ENCODE measurements at places on chromosomes 7 and 10.

GRCh38 chr10:110107887-110108286 lies 99.5 kb upstream of the MXI1 start:
- no peak for DNase-seq

GRCh38 chr10:15374566-15374965 lies 3.5 kb upstream of the FAM171A1 start:
- no peak for DNase-seq

DNA sequence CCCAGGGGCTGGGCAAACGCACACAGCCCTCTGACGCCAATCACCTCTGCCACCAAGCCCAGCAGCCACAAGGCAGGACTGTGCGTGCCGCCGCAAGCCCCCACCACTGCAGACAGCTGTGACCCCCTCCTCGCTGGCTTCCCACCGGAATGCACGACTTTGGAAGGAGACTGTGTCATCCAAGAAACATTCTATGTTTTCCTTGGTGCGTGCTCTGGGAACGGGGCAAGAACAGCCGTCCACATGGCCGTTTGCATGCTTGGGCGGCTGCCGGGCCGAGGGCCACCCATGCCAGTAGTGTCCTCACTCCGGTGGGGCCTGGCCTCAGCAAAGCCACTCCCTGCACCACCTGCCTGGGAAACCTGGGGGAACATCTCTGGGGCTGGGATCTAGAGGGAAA lies 17.6 kb upstream of the ELN start:
- no peak for DNase-seq

- DNase-seq, result no peak
Observed at GRCh38 chr7:105037319-105037718, 23.3 kb downstream of the KMT2E start.

GRCh38 chr7:135359615-135360014 lies 126.0 kb downstream of the STRA8 start:
- DNase-seq, result no peak

DNA sequence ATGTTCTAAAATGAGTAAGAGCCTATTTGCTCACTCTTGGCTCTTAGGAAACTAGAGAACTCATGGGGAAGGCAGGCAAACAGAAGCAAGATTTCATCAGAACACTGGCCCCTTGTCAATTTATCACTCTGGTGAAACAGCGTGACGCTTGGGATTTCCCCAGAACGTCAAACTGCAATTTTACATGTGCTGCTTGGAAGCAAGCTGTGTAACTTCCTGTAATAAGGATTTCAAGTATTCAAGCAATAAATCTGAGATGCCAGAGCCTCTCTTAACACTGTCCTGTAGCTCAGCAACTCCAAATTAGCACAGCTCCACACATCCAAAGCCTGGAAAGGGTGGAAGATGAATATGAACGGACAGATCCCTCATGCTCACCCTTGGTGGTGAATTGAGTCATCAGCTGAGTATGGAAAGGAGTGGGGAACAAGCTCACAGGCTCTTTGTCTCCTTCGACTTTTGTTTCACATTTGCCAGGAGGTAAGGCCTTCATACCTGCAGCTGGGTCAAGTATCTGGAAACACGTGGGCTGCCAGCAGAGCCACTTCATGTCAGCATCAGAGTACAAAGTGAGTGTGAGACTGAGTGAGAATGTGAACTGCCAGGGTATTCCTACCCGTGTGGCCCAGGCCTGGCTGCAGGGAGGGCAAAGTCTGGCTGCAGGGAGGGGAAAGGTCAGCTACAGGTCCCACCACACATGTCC lies 140.4 kb upstream of the NAMPT start:
- DNase-seq, result peak; percentile 77

DNA sequence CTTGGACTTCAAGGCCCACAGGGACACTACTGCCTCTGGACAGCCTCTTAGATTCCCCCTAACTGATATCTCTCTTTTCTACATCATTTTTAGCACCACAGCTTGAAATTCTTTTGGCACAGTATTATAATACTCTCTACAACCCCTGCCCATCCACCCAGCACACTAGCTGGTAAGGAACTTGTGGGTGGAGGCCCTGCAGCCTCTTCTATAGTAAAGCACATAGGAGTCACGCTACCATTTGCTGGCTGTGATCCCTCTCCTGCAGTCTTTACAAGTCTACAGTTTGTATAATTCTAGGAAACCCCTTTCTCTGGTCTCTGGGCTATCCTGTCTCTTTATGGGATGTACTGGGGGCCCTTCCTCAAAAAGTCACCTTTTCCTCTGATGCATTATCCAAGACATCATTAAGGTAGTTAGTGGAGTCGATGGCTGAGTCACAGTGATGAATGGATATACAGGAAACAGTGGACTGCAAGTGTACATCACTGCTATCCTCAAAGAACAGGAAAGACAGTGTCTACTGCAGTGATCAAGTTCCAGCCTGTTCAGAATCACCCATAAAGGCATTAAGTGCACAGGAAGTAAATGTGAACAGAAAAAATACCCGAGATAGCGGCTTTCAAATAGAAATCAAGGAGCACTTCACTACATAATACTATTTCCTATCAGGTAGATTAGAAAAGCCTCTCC lies 54.4 kb downstream of the STK17A start:
- DNase-seq, result no peak

DNA sequence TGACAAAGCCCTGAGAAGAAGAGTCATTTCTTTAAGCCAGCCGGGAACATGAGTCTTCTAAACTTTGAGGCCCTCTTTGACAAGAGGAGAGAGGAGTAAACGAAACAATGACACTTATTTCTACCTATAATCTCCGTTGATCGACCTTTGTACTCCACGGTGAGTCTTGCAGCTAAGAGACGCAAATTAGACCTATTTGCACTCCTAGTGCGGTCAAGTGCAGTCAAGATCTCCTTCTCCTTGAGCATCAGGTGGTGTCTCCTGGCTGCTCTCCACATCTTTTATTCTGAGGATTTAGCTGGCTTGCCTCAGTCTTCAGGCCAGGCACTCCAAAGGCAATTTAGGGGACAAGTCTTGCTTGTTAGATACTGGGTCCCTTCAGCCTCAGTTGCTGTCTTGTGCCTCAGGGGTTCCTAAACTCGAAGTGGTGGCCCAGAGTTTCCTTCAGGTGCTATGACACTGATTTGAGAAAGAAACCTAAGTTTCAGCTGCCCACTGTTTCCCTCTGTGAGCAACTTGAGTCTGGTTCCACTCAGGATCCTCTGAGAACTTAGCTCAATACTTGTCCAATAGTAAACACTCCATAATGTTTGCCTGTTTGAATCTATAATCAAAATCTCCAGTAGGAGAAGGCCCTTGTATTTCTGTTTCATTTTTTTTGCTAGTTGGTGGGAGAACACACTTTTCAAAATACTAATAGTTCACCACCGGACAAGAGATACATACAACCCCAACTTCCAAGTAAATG lies 312.9 kb downstream of the RNLS start:
- no peak for DNase-seq

GRCh38 chr10:5443429-5443828 lies 31.1 kb downstream of the NET1 start:
- no peak for DNase-seq

DNA sequence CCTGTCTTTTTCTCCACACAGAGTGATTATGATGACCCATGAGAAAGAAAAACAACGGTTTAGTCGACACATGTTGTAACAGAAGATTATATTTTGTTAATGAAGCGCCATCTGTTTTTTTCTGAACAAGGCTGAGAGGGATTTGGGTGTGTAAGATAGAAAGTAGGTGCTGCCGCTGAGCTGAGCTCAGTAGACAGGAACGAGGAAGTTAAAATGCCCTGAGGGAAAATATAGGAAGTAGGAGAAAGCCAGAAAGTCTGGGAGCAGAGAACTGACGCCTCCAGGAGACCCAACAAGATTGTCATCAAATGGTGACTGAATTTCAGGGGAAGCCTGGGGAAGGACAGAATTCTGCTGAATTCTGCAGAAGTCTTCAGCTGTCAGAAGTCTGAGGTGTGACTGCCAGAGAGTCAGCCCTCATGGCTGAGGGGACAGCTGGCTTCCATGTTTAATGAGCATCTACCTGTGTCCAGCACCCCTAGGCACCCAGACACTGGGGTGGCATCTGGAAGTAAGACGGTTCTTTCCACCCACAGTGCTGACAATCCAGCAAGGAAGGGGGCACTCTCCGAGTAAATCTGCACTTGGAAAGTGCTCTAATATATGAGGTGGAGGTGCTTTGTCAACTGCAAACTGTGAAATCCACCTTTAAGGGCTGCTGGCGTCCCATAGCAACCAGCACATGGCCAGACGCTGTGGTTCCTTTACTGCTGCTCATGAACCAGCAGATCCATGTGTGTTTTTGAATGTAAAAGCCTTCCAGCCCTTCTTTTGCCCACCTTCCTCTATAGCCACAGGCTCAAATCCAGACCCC lies 12.5 kb upstream of the TSPAN15 start:
- no peak for DNase-seq

GRCh38 chr10:102738692-102739121 lies 5.0 kb upstream of the WBP1L start:
- DNase-seq, result no peak

GRCh38 chr7:1646957-1647891 lies 22.9 kb upstream of the ELFN1 start:
- DNase-seq, result no peak

DNA sequence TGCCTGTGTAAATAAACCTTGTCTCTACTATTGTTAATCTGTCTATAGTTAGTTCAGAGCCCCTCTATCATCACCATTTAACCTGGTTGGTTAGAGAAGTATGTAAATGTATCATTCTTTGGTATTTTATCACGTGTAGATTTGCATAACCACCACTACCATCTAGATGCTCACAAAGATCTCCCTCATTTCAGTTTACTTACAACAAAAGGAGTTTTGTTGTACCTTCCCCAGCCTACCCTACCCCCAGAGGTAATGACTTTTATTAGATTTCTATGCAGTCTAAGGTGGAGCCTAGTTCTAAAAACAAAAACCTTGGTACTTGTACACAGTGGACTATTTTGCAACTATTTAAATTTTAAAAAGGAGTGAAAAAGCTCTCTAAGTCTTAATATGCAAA lies 17.5 kb downstream of the ACADSB start:
- no peak for DNase-seq

- no peak for DNase-seq
Observed at GRCh38 chr7:28533731-28534531, 121.6 kb downstream of the CREB5 start.

DNA sequence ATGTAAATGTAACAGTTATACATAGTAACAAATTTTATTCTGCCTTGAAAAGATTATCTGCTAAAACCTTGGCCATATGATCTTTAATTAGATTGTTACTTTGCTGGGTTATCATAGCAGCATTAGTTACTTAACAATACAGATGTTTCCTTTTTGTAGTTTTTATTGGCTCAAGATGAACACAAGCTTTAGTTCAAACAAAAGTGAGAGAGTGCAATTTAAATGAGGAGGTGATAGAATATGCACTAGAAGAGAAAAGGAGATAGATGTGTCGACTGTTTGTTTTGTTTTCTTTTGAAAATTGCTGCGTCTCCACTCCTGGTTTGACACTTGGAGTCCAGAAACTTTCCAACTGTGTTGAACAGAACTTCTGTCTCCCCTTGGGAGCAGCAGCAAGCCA lies 91.4 kb upstream of the CAV2 start:
- no peak for DNase-seq

DNA sequence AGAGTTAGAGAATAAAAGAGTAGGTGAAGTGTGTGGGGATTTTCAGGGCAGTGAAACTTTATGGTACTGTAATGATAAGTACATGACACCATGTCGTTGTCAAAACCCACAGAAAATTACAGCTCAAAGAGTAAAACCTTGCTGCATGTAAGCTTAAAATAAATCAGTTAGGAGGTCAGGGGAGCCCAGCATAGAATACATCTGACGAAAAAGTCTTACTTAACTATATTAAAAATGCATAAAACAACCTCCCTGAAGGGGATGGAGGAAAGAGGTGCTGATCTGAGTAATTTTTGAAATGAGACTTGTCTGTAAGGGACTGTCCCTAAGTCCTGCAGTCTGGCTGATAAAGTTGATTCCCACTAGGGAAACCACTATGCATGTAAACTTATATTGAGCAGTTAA lies 49.8 kb upstream of the AKR1E2 start:
- no peak for DNase-seq

GRCh38 chr7:101241443-101242349 lies 3.2 kb downstream of the FIS1 start:
- DNase-seq, result no peak

DNA sequence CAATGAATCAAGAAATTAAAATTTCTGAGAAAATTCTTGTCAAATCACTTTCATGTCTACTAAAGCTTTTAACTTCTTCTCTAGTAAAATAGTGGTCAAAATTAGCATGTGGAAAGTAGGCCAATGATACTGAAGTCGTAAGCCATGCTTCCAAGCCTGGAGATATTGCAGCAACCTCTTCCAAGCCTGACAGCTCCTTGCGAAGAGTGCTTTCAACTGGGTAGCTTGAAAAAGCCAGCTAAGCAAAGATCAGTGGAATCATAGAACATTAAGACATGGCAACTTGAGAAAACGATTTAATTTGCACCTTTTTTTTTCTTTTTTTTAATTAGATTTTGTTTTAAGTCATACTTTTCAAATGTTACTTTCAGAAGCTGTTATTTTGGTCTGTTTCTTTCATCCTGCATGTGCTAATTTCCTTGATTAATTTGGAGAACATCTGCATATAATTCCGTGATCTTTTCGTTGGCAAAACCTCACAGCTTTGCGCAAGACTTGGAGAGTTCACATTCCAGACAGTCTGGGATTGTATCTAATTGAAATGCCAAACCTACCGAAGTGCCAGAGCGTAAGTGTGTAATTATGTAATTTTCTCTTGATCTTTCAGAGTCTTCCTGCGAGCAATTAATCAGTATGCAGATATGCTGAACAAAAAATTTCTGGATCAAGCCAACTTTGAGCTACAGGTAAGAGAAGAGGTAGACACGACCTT lies 142.2 kb upstream of the INSYN2A start:
- no peak for DNase-seq

GRCh38 chr10:44908066-44908749 lies 2.9 kb upstream of the TMEM72 start:
- DNase-seq, result no peak

- no peak for DNase-seq
Observed at GRCh38 chr10:98013122-98013521, 17.3 kb downstream of the CRTAC1 start.

DNA sequence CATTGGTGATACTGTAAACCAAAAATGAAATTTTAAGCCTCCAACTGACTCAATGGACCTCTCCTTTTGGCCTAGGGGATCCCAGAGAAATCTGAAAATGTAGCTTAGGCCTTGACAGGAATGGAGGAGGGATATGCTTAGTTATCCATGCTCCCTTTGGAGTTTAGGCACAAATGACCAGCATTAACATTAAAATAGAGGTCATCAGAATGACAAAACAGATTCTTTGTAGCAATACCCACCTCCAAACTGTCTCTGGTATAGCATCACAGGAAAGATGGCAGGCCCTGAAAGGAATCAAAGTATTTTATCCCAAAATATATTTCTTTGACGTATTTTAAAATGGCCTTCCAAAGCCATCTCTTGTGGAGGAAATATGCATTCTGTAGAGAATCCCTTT lies 39.1 kb upstream of the LRRN3 start:
- no peak for DNase-seq

DNA sequence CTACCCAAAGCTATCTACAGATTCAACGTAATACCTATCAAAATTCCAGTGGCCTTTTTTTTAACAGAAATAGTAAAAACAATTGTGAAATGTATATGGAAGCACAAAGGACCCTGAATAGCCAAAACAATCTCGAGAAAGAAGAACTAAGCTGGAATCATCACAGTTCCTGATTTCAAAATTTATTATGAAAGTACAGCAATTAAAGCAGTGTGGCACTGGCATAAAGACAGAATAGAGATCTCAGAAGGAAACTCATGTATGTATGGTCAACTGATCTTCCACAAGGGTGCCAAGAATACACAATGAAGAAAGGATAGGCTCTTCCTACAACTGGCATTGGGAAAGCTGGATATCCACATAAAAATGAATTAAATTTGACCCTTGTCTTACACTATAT lies 23.2 kb downstream of the PNLIPRP3 start:
- no peak for DNase-seq

GRCh38 chr7:116265881-116266280 lies 55.5 kb downstream of the TES start:
- no peak for DNase-seq

All from activated CD4-positive, alpha-beta T cell treated with anti-CD3 and anti-CD28 coated beads, Interleukin-2, amount 50 U/mL, for 48 hours (primary cell).